SJCRH30 (cell line): ENCODE measurements at places on chromosomes 2 and 18.

GRCh38 chr2:240162939-240163714 is 22.7 kb upstream of the OTOS start:
- DNase-seq: no peak

- DNase-seq: no peak
These were observed 131.2 kb downstream of the TRIB2 start for GRCh38 chr2:12847694-12848575.

- DNase-seq: no peak
These were observed 396.4 kb downstream of the LNPK start for GRCh38 chr2:175605640-175606009.

GRCh38 chr18:45945669-45946068 is 21.5 kb downstream of the EPG5 start:
- DNase-seq: peak; percentile 48

DNA sequence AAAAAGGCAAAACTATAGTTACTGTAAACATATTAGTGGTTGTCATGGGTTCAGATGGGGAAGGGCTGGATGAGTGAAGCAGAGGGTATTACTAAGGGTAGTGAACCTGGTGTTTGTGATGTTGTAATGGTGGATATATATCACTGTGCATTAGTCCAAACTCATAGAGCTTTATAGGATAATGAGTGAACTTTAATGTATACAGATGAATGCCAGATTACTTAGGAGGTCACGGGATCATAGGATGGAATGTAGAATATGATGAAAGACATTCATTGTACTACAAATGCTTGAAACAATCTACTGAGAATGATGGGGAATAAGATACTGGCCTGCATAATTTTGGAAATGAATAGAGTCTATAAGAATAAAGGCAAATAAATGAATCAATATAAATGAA is 226.7 kb upstream of the ZNF804A start:
- no peak for DNase-seq

DNA sequence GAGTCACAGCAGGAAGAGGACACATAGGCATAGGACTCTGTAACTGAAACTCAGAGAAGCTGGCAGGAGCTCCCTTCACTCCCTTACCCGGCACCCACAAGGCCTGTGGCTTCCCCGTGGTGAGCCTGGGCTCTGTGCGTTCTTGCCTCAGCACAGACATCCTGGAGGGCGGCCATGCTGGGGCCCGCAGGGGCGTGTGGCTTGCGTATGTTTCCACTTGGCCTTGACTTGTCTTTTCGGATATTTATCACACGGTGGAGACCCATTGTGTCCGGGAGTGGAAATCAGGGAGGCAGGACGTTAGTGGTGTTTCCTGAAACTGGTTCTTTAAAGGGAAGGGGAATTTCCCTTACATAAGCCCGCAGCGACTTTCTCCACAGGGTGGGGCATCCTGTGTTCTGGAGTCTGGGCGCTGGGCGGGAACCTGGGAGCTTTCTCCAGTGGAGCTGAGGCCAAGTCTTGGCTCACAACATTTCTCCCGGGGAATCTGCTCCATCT is 49.9 kb upstream of the EML6 start:
- no peak for DNase-seq
